Activated T-cell treated with anti-CD3 and anti-CD28 coated beads for 24 hours (primary cell): ENCODE measurements at places on chromosomes 1 and 21.

DNA sequence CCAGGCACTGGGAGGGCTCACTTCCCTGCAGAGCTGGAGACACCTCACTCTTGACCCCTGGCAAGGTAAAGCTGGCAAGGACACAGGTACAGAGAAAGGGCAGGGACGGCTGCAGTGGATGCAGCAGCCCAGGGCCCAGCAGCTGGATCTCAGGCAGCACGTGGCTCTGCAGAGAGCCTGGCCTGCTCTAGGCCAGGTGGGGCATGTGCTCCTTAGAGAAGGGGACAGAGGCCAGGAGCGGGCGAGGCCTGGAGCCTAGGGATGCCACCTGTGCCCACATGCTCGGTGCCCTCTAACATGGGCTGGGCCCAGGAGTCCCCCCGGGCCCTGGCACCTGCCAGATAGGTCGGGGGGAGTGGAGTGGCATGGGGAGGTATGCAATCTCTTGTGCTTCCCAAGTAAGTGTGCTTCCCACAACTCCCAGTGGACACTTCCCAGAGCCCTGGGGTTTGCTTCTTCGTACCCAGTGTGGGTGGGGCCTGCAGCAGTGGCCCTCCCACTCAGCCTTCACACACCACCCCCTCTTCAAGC, 30.0 kb downstream of the WNT3A start:
- no peak for DNase-seq

DNA sequence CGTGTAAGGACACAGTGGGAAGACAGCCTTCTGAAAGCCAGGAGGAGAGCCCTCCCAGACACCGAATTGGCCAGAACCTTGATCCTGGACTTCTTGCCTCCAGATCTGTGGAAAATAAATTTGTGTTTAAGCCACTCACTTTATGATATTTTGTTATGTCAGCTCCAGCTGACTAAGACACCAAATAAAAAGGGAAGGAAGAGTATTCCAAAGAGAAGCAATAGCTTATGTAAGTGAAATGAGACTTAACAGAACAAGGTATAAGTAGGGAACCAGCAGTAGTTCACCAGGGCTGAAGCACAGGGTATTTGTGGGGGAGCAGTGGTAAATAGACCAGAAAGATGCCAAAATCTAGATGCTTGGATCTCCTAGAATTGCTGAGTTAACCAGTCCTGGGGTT, 94.2 kb upstream of the WLS start:
- DNase-seq, result no peak

GRCh38 chr1:189958756-189959155, 518.9 kb downstream of the BRINP3 start:
- no peak for DNase-seq

- DNase-seq, result no peak
Observed at GRCh38 chr1:156494309-156494895, 6.2 kb downstream of the MEF2D start.

- no peak for DNase-seq
Observed at GRCh38 chr1:208108646-208109330, 135.4 kb downstream of the PLXNA2 start.

DNA sequence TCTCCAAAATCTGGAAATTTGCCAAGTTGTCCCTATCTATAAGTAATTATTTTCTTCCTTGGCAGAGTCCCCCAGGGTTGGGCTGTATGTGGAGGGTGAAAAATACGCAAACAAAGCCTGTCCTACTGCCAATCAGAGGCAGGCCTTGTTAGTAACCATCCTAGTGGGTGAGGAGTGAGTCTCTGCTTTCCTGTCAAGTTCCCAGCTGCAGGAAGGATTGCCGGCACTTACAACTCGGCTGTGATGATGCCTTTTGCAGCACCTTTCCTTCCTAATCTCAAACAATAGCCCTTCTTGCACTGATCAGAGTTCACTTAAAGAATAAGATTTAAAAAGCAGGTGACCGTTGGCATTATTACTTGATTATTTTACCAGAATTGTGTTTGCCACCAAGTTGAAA, 31.3 kb upstream of the FGGY start:
- DNase-seq, result no peak

DNA sequence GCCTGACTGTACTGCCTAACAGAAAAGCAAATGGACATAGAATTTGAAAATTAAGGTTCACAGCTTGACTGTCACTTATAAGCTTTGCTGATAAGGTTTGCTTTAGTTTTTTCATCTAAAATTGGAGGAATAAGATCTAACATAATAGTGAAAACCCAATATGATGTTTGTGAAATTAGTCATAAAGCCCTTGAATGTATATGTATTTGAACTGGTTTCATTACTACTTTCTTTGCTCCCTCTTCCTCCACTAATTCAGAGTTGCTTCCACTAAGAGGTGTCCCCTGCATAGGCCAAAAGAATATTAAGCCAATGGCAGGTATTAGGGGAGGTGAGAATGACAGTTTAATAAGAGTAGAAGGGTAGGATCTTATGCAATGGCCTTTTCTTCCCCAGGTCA, 10.5 kb downstream of the PRPF38A start:
- DNase-seq, result no peak

DNA sequence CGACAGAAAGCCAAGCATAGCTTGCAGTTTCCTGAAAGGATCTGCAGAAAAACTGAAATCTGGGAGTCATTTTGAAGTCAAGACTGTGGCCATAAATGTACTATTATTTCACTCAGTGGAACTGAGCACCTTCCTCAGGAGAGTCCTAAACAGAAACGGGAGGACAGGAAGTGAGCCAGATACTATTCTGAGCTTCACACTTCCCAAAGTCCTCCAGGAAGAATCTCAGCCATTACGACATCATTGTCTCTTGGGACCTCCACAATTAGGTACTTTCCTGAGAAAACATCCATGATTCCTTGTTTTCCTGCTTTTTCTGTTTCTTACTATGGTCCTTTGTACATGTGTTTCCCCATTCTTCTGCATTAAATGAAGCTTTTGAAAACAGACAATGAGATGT, 299.2 kb upstream of the USP25 start:
- no peak for DNase-seq

DNA sequence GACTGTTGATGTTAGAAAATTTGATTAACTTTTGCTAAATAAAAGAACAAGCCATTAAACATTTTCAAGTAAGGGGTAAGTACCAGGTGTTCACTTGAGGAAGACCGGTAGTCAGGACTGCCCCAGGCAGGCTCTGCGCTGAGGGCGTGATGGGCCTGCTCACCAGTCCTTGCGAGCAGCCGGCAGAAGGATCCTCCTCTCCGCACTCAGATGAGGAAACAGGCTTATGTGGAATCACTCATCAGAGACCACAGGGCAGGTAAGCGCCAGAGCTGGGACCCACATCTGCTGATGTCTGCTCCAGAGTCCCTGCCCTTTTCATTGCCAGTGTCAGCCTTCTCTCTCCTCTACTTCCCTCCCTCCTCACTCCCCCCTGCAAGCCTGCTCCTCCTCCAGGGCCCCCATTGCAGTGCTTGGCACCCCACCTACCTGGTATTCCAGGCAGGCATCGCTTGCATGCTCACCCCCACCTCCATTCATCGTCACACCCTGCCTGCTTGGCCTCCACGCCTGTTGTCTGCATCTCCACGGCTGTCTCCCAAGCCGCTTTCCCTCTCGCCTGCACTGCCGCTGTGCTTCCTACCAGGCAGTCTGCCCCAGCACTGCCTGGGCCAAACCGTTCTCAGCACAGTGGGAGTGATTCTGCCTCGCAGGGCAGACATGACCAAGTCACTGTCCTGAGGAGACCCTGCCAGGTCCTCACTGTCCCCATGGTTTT, 24.7 kb upstream of the KDM4A start:
- no peak for DNase-seq

GRCh38 chr1:32848354-32849063, 22.2 kb downstream of the FNDC5 start:
- no peak for DNase-seq

DNA sequence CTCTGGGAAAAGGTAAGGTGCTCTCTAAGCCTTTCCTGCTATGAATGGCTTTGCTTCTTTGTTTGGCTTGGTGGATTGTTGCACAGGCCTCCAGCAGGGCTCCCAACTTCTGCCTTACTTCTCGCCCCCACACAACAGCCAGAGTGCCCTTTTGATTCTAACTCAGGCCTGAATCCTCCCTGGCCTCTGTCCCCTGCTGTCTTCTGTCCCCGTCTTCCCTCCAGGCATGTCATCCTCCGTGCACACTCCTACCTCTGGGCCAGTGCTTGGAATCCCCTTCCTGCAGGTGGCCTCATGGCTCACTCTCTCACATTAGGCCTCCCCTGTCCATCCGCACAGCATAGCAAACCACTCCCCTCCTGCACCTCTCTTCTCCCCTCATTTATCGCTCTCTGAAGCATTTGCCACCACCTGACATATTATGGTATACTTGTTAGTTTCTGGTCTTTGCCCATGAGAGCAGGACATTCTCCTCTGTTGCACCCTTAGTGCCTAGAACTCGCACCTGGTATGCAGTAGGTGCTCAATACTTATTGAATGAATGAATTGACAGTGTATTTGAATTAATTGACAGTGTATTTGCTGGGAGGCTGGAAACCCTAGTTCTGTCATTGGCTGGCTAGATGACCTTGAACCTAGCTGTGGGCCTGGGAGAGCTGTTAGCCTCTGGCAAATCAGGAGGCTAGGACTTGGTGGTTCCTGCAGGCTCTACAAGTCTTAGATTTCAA, 2.9 kb downstream of the ZDHHC18 start:
- no peak for DNase-seq

DNA sequence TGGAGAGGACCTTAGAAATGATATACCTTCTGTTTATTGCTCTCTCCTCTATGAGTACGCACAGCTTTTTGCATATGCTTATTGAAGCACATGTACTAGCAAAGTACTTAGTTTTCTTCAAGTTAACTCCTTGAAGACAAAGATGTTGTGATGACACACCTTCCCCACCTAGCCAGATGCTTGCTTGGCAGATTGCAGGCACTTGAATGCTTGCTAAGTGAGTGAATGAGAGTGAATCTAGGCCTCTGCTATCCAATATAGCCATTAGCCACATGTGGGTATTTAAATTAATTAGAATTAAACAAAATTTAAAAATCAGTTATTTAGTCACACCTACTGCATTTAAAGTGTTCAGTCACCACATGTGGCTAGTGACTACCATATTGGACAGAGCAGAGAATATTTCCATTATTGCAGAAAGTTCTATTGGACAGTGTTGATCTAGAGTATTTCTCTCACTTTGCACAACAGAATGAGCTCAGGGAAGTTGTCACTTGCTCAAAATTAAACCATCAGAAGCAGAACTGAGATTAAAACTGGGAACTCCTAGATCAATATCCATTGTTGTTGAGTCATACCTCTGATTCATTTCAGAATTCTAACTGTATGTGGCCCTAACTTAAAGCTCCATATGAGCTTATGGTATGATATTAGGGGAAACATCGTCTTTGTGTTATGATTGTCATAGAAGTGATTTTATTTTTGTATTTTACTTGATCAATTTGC, 8.6 kb upstream of the EEIG2 start:
- no peak for DNase-seq

DNA sequence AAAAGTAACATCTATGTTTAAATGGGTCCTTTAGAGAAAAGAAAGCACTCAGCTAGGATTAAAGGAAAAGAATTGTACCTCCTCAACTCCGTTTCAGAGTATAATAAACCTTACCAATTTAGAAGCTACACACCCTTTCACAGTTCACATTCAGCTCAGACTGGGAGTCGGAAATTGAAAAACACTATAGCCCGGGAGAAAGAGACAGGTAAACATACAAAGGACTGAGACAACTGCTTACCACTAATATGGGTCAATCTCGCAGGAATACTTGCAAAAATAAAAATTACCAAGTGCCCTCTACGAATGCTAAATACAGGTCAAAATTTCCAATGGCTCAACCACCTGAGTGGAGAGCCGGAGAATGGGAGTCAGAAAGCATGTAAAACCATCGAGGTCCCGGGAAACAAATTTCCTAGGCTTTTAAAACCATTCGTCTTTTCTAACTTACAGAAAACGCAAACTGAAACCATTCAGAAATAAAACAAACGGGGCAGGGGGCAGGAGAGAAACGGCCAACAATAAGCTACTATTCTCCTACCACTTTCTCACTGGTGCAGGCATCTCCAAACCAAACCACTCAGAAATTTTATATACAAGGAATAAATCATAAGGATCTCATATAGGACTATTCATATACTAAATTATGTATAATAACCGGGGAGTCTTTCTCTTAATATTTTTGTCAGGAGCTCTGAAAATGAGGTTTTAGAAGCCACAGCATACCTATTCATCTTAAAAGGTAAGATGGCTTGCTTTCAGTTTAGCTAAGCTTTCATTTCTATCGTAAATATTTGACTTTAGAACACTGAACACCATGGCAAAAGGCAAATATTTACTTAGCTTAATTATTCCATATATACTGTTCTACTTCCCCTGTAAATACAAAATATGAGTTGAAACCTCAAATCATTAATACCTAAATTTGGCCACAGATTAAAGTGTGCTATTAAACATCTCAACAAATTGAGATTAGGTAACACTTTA, 136.5 kb downstream of the RERE start:
- no peak for DNase-seq

GRCh38 chr1:117046781-117047180, 13.3 kb upstream of the TTF2 start:
- DNase-seq, result no peak

DNA sequence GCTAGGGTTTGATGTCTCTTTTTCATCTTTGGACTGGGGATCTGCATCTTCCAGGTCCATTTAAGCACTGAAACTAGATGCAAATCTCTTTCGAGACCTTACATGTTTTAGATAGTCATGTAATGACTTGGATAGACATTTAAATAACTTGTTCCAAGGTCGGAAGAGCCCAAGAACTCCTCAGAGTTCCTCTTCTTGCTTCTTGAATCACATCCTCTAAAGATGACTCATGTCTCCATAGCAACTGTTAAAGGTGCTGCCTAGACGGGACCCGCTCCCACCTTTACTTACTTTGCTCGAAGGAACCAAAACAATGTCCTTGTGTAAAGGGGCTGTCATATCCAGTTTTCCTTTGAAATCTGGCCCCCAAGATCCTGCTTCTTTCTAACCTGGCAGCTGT, 130.0 kb downstream of the EDEM3 start:
- DNase-seq, result no peak

DNA sequence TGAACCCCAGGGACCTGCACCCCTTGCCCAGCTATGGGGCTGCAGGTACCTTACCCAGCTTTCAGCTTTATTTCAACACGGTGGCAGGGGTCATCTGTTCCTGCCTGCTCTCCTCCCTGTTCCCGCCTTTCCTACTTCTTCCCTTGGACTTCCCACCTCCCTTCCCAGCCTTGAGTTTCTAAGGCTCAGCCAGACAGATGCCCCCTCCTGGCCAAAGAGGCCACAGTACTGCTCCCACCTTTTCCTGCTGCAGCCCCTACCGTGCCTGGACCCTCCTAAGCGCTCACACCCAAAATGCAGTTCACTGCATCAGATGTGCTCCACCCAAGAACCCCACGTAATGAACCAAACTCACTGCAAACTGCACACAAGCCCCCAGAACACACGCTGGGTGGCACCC, 7.7 kb downstream of the NOC2L start:
- DNase-seq, result no peak
